ENCODE measurements at places on chromosomes 6 and 20.

DNA sequence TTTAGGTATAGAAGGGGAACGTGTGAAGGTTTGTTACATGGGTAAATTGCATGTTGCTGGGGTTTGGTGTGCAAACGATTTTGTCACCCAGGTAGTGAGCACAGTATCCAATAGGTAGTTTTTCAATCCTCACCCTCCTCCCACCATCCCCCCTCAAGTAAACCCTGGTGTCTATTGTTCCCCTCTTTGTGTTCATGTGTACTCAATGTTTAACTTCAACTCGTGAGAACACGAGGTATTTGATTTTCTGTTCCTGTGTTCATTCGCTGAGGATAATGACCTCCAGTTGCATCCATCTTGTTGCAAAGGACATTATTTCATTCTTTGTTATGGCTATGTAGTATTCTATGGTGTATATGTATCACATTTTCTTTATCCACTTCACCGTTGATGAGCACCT lies 11.6 kb upstream of the VNN1 start:
- no peak overlapping the region for H3K4me3 ChIP-seq
- no peak overlapping the region for H3K27ac ChIP-seq
- no peaks in the 10 kb centered on the region for H3K36me3 ChIP-seq
- no peaks in the 10 kb centered on the region for H3K4me1 ChIP-seq
- no peaks in the 10 kb centered on the region for H3K27me3 ChIP-seq

GRCh38 chr20:16828666-16829305 lies 80.6 kb downstream of the OTOR start:
- no peak overlapping the region for H3K4me3 ChIP-seq
- no peak overlapping the region for H3K27ac ChIP-seq
- H3K27me3 ChIP-seq: no peaks in the 10 kb centered on the region
- no peaks in the 10 kb centered on the region for H3K4me1 ChIP-seq
- no peaks in the 10 kb centered on the region for H3K36me3 ChIP-seq

DNA sequence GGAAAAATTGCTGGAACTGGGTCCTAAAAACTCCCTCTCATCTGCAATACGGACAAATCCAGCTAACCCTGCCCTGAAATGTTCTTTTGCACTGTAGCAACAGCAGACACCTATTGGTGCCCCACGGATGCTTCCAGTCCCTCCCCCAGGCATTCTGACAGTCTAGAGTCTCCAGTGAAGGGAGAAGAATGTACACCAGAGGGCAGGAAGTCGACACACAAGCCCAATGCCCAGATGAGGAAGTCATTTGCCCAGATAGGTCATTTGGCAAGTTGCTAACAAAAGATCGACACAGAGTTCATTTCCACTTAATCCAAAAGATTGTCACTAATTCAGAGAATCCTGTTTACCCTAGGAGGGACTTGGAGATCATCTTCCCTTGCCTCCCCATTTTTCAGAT lies 293.0 kb upstream of the PRDM1 start:
- no peak overlapping the region for H3K27ac ChIP-seq
- peak; percentile 38 for DNase-seq
- H3K4me3 ChIP-seq: no peak overlapping the region
- H3K36me3 ChIP-seq: no peaks in the 10 kb centered on the region
- no peaks in the 10 kb centered on the region for H3K27me3 ChIP-seq
- H3K4me1 ChIP-seq: 0 out of 2 replicates have a peak, but pooled peaks cover 6% of the 10 kb centered on the region

GRCh38 chr6:26459023-26459810 lies 1.5 kb downstream of the BTN2A1 start:
- peaks cover 3% of the 10 kb centered on the region for H3K36me3 ChIP-seq
- H3K27me3 ChIP-seq: no peaks in the 10 kb centered on the region
- no peak for DNase-seq
- H3K27ac ChIP-seq: no peak overlapping the region
- no peak overlapping the region for H3K4me3 ChIP-seq
- peaks cover 5% of the 10 kb centered on the region for H3K4me1 ChIP-seq

DNA sequence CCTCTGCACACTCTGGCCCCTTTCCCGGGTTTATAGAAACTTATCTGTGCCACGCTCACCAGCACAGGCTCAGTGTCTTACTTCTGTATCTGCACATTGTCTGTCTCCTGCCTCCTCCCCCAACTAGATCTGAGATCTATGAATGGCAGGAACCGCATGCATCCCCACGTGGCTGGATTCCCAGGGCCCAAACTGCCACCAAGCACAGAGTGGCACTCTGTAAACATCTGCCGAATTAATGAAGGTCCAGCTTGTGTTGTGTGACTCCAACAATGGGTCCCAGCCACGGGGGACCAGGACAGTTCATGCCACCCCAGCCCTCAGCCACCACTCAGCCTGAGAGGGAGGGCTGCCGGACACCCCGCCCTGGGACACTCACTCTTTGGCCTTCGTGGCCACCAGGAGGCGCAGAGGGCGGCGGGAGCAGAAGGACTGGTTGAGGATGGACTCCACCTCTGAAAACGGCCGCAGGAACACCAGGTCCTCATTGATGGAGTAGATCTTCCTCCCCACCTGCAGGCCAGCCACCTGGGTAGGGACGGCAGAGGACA lies 171.1 kb downstream of the PREX1 start:
- H3K4me1 ChIP-seq: no peaks in the 10 kb centered on the region
- H3K36me3 ChIP-seq: no peaks in the 10 kb centered on the region
- H3K4me3 ChIP-seq: no peak overlapping the region
- no peaks in the 10 kb centered on the region for H3K27me3 ChIP-seq
- peak; percentile 91 for DNase-seq

DNA sequence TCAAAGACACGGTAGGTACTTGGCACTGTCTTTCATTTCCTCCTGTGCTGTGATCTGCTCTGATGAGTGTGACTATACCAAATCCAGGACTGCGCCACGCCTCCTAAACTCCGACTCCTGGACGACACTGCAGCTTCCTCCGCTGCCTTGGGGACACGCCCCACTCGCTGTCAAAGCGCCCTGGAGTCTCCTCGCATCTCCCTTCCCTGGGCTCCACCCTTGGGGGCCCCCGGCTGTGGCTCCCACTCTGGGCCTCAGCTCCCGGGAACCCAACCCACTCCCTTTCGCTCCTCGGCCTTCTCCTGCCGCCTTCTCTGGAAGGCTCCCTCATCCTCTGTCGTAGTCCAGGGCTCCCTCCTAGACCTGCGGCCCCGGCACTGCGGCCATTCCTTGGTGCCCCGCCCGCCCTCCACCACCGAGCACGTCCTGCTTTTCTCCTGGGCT lies 61.2 kb downstream of the RSPH3 start:
- H3K4me1 ChIP-seq: no peaks in the 10 kb centered on the region
- H3K27ac ChIP-seq: peak overlapping the region; percentile 33
- peak overlapping the region; percentile 27 for H3K4me3 ChIP-seq
- no peaks in the 10 kb centered on the region for H3K27me3 ChIP-seq

Measured in Caco-2 (cell line).